Uterine smooth muscle cell (primary cell): ENCODE measurements at places on chromosomes 6 and 20. TPM values are rescaled to one million over a fixed set of nuclear protein-coding genes. Genes with fewer than 3 reads are reported as not detected.

The VSX1 gene
- total RNA-seq: not detected in 2 replicates

The HDGFL1 gene
- total RNA-seq: not detected in 2 replicates

The GJE1 gene
- total RNA-seq: not detected in 2 replicates

The RSPO3 gene
- 2.6 and 3.7 TPM in 2 replicates for total RNA-seq

The CSTF1 gene
- 24.7 and 42.4 TPM in 2 replicates for total RNA-seq

The CASS4 gene
- total RNA-seq: 0.12 and 0.77 TPM in 2 replicates

The PGC gene
- not detected in 2 replicates for total RNA-seq

The MUC21 gene
- total RNA-seq: not detected in 2 replicates
